ENCODE measurements at places on chromosomes 6 and 20. TPM values are rescaled to one million over a fixed set of nuclear protein-coding genes. Genes with fewer than 3 reads are reported as not detected.

RPP40 gene
- total RNA-seq, result 3.1 TPM

ARHGAP40 gene
- total RNA-seq, result not detected

TDP2 gene
- total RNA-seq, result 20.3 TPM

TGM6 gene
- not detected for total RNA-seq

CENPW gene
- 0.48 TPM for total RNA-seq

NMBR gene
- total RNA-seq, result not detected

GABRR1 gene
- not detected for total RNA-seq

ZNF311 gene
- total RNA-seq, result 0.08 TPM

OXT gene
- not detected for total RNA-seq

CRYBG1 gene
- 1.6 TPM for total RNA-seq

VSTM2L gene
- 17.0 TPM for total RNA-seq

HCRTR2 gene
- total RNA-seq, result not detected

ZNF512B gene
- total RNA-seq, result 11.3 TPM

Measured in Right ventricle myocardium superior (tissue), 1 donor.